ENCODE measurements at places on chromosomes 2 and 18.

- DNase-seq: no peak
Measured at GRCh38 chr18:36389027-36389426, 91.5 kb downstream of the FHOD3 start.

DNA sequence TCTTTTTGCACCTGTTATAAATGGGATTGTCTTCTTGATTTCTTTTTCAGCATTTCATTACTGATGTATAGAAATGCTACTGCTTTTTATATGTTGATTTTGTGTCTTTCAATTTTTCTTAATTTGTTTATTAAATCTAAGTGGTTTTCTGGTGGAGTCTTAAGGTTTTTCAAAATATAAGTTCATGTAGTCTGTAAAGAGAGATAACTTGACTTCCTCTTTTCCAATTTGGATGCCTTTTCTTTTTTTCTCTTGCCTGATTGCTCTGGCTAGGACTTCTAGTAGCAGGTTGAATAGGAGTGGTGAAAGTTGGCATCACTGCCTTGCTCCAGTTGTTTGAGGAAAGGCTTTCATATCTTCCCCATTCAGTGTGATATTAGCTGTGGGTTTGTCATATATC, 28.6 kb upstream of the GALNT5 start:
- no peak for DNase-seq

GRCh38 chr2:230161184-230161583, 58.6 kb downstream of the SP110 start:
- DNase-seq: no peak

DNA sequence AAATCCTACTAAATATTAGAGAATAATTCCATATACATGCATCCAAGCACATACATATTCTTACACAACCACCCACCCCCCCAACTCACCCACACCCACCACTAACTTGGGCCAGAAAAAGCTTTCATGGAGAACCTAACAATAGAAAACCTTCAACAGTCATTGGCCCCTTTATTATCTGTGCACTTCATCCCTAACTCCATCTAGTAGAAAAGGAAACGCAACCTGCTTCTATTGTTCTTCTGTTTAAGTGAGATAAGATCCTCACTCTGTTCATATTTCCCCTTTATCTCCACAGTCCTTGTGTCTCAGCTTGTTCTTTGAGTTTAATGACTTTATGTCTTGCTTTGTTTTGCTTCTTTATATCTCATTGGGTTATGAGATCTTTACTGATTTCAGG, 1740.2 kb upstream of the CELF4 start:
- no peak for DNase-seq

DNA sequence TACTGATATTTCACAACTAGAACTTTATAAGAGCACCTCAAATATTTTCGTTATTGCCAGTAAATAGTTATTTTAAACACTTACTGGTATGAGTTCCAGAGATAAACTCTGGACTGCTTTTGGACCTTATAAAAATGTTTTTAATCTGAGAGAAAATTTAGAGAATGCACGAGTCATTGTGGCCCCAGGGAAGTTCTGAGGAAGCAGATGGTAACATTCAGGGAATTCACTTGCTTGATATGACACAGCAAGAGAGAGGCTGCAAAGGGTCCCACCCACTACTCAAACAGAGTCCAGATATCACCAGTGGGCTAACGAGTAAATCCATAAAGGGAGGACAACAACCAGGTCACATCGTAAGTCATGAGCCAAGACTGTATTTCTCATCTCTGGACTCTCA, 526.8 kb downstream of the TDRD15 start:
- DNase-seq: no peak

DNA sequence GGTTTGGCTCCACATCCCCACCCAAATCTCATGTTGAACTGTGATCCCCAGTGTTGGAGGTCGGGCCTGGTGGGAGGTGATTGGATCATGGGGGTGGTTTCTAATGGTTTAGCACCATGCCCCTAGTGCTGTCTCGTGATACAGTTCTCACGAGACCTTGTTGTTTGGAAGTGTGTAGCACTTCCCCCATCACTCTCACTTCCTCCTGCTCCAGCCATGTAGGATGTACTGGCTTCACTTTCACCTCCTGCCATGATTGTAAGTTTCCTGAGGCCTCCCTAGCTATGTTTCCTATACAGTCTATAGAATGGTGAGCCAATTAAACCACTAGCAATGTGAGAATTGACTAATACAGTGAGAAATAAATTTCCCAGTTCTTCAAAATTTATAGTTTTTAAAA, 325.9 kb downstream of the FSIP2 start:
- no peak for DNase-seq

GRCh38 chr18:52391810-52392559, 52.0 kb downstream of the DCC start:
- DNase-seq: no peak

GRCh38 chr2:46763861-46764260, 151.7 kb downstream of the MCFD2 start:
- DNase-seq: no peak

- DNase-seq: peak; percentile 5
Measured at GRCh38 chr2:126244937-126245336, 411.0 kb upstream of the GYPC start.

DNA sequence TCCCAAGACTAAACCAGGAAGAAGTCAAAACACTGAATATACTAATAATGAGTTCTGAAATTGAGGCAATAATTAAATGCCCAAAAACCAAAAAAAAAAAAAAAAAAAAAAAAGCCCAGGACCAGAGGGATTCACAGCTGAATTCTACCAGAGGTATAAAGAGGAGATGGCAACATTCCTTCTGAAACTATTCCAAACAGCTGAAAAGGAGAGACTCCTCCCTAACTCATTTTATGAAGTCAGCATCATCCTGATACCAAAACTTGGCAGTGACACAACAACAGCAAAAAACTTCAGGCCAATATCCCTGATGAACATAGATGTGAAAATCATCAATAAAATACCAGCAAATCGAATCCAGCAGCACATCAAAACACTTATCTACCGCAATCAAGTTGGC, 108.5 kb upstream of the COL3A1 start:
- DNase-seq: no peak

DNA sequence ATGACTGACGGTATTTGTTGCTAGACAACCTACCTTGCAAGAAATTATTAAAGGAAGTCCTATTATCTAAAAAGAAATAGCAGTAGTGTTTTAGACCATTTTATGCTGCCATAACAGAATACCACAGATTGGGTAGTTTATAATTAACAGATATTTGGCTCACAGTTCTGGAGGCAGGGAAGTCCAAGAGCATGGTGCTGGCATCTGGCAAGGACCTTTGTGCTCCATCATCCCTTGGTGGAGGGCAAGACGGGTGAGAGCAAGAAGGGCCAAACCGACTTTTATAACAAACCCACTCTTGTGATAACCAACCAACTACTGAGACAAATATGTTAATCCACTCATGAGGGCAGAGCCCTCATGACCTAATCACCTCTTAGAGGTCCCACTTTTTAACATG, 91.2 kb downstream of the DYNC1I2 start:
- no peak for DNase-seq

DNA sequence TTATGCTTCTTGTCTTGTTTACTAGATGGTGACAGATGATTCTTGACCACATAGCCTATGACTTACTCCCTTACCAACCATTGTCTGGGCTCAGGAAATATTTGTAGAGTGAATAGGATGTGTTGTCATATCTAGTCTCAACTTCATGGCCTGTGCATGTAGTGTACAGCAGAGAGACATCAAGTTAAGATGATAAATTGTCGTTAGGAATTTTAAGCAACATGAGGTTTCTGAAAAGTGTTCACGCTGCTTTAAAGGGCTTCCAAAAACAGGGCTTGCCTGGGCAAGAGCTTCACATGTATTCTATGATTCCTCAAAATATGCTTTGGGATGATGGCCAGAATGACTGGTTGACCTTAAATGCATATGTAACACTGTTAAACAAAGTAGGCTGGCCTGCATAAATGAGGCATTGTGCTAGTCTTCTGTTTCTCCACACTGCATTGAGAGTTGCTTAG, 424.0 kb downstream of the RND3 start:
- DNase-seq: no peak

- no peak for DNase-seq
Measured at GRCh38 chr2:60215386-60215901, 338.0 kb downstream of the BCL11A start.

DNA sequence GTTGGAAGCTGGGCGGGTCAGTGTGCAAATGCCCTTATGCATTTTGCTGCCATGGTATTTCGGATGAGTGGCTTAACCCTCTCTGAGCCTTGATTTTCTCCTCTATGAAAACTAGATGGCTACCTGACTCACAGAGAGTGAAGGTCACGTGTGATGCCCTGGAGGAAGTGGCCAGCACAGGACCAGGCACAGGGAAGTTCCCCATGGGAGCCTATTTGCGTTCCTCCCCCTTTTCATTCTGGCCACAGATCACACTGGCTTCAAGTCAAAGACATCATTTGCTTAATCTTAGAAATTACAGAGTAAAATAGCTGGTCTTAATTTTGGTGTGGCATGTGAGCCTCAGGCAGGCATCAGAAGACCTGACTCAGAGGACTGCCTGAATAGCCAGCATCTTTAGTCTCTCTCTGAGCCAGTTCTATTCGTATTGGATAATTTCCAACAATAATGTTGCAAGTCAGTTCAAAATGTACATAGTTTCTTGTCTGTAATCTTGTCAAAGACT, 57.6 kb upstream of the CD302 start:
- DNase-seq: no peak

Data from stimulated activated CD4-positive, alpha-beta T cell treated with anti-CD3 and anti-CD28 coated beads, Interleukin-1b, Interleukin-23, amount 100 ng/mL, for 1 hour (primary cell).